Glutamatergic neuron (in vitro differentiated cells): ENCODE measurements at places on chromosomes 7 and 10. TPM values are rescaled to one million over a fixed set of nuclear protein-coding genes. Genes with fewer than 3 reads are reported as not detected.

GPRIN2 gene
- 3.0 TPM for total RNA-seq

FAM221A gene
- 23.2 TPM for total RNA-seq

SMKR1 gene
- 0.98 TPM for total RNA-seq

LRIT1 gene
- not detected for total RNA-seq

GLI3 gene
- total RNA-seq: 2.9 TPM

CPED1 gene
- not detected for total RNA-seq

ADRB1 gene
- not detected for total RNA-seq

PNLIP gene
- total RNA-seq: not detected

ZPBP gene
- not detected for total RNA-seq

BMPER gene
- 16.2 TPM for total RNA-seq

GARS1 gene
- total RNA-seq: 511 TPM

PDZD7 gene
- total RNA-seq: 1.5 TPM

CXCL12 gene
- 2.2 TPM for total RNA-seq

CACNA2D1 gene
- total RNA-seq: 258 TPM

KIAA1549 gene
- total RNA-seq: 40.2 TPM

CALHM1 gene
- not detected for total RNA-seq

VSTM2A gene
- total RNA-seq: 24.1 TPM

NUTM2A gene
- total RNA-seq: 1.3 TPM

INPP5A gene
- 36.3 TPM for total RNA-seq

GIMAP2 gene
- not detected for total RNA-seq

GCK gene
- 43.9 TPM for total RNA-seq

HECW1 gene
- 68.7 TPM for total RNA-seq

AMPH gene
- 9.4 TPM for total RNA-seq

JAKMIP3 gene
- 0.44 TPM for total RNA-seq

UCMA gene
- not detected for total RNA-seq

AOC1 gene
- not detected for total RNA-seq

ZP3 gene
- total RNA-seq: 3.4 TPM

STYXL1 gene
- total RNA-seq: 41.8 TPM

CD36 gene
- 1.7 TPM for total RNA-seq

COL17A1 gene
- not detected for total RNA-seq
